ENCODE measurements at places on chromosomes 3 and 15. TPM values are rescaled to one million over a fixed set of nuclear protein-coding genes. Genes with fewer than 3 reads are reported as not detected.

DNA sequence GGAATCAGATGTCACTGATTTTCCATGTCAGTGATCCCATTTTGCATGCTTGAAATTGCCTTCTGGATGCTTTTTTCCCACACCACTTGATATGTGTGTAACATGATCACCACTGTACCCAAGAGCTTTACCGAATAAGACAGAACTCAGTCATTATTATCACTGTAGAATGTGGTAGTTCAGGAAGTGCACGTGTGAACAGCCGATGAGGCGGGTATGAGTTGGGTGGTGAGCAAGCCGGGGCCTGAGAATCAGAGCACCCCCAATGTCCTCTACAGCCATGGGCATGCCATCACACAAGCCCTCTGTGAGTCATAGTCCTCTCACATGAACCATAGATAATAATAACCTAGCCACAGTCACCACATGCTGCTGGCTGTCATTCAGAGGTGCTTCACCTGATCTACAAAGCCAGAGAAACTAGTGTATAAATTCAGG, 470.8 kb downstream of the SOX2 start:
- H3K27me3 ChIP-seq = no peaks in the 10 kb centered on the region
- no peak overlapping the region for H3K27ac ChIP-seq
- DNase-seq = no peak
- H3K4me1 ChIP-seq = no peaks in the 10 kb centered on the region

DNA sequence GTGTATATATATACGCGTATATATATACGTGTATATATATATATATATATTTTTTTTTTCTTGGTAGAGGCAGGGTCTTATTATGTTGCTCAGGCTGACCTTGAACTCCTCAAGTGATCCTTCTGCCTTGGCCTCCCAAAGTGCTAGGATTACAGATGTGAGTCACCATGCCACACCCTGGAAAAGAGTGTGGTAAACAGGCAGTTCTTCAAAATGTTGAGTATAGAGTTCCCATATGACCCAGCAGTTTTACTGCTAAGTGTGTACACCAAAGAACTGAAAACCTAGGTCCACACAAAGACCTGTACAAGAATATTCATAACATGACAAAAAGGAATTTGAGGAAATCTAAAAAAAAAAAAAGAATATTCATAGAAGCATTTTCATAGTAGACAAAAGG, 71.8 kb upstream of the GCNT3 start:
- H3K27ac ChIP-seq = no peak overlapping the region
- no peaks in the 10 kb centered on the region for H3K4me1 ChIP-seq
- no peaks in the 10 kb centered on the region for H3K36me3 ChIP-seq
- H3K4me3 ChIP-seq = no peak overlapping the region
- no peak for DNase-seq

- no peak overlapping the region for H3K4me3 ChIP-seq
- no peaks in the 10 kb centered on the region for H3K27me3 ChIP-seq
- no peaks in the 10 kb centered on the region for H3K36me3 ChIP-seq
- H3K4me1 ChIP-seq = no peaks in the 10 kb centered on the region
- H3K27ac ChIP-seq = no peak overlapping the region
These were observed 14.4 kb upstream of the CDC25A start for GRCh38 chr3:48202632-48203031.

DNA sequence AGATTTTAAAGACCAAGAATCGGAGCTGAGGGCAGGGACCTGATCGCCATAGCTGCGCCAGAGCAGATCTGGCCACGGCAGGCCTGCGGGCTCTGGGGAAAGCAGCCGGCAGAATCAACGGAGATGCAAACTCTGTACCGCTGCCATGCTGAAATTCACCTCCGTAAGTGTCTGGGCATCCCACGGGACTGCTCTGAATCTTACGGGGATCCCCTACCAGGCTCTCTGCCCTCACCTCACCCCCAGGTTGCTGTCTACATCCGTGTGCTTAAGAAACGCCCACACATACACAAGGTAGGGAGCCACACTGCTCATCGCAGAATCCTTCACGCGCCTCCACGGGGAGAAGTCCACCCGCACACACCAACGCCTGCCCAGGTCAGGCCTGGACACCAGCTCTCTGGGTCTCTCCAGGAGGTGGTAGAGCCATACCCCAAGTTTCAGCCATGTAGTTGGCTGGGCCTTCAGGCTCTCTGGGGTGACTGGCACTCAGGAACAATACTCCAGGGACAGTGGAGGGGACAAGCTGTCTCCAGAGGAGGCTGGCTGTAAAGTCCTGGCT, 33.5 kb downstream of the FAM174B start:
- H3K36me3 ChIP-seq = no peaks in the 10 kb centered on the region
- DNase-seq = no peak
- H3K4me1 ChIP-seq = peaks cover 74% of the 10 kb centered on the region
- H3K27me3 ChIP-seq = no peaks in the 10 kb centered on the region
- peak overlapping the region; percentile 6 for H3K27ac ChIP-seq
- no peak overlapping the region for H3K4me3 ChIP-seq

The ANKRD28 gene
- 32.7 TPM for total RNA-seq

GRCh38 chr3:5006755-5007202, 27.5 kb downstream of the BHLHE40 start:
- H3K4me3 ChIP-seq = no peak overlapping the region
- no peak overlapping the region for H3K27ac ChIP-seq
- no peaks in the 10 kb centered on the region for H3K4me1 ChIP-seq
- no peaks in the 10 kb centered on the region for H3K36me3 ChIP-seq
- DNase-seq = no peak
- H3K27me3 ChIP-seq = no peaks in the 10 kb centered on the region

GRCh38 chr3:5756443-5756842, 568.9 kb downstream of the EDEM1 start:
- H3K4me1 ChIP-seq = no peaks in the 10 kb centered on the region
- no peaks in the 10 kb centered on the region for H3K27me3 ChIP-seq
- no peak overlapping the region for H3K27ac ChIP-seq
- H3K4me3 ChIP-seq = no peak overlapping the region
- no peak for DNase-seq

The PIGZ gene
- 1.9 TPM for total RNA-seq
